ENCODE measurements at places on chromosomes 5 and 9.
A peak's percentile ranks its signal among the peaks of the same experiment; 100 is the strongest.

DNA sequence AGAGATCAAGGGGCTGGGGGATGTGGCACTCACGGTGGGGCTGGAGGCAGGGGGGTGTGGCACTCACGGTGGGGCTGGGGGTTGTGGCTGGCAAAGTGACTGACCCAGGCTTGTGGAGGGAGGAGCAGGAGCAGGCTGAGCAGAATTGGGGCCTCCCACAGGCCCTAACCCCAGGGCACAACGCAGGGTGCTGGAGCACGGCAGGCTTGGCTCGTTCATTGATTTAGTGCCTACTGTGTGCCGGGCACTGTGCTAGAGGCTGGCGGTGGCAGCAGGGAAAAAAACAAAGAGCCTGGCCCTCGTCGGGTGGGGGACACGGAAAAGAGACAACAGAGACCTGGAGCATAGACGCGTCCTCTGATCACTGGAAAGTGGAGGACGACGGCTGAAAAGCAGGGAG is 80.9 kb downstream of the HMCN2 start:
- DNase-seq, result no peak

DNA sequence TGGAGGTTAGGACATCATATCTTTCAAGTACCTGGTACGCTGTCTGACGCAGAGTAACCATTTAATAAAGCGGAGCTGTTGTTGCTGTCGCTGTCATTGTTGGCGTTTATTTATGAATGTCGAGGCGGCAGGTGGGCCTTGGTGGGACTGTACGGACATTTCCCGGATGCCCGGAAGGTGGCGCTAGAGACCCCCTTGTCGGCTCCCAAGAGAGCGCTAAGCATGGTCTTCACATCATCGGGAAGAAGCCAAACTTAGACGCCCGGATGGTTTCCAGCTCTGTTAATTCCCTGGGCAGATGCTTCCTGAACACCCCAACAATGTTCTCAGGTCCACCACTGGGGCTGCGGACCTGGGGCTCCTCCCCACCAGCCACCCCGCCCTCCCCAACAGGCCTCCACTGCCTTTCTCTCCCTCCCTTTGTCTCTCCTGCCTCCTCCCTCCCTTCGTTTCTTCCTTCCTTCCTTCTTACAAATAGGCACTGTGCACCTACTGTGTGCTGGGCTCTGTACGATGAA is 54.1 kb downstream of the DUSP1 start:
- peak; percentile 24 for DNase-seq

DNA sequence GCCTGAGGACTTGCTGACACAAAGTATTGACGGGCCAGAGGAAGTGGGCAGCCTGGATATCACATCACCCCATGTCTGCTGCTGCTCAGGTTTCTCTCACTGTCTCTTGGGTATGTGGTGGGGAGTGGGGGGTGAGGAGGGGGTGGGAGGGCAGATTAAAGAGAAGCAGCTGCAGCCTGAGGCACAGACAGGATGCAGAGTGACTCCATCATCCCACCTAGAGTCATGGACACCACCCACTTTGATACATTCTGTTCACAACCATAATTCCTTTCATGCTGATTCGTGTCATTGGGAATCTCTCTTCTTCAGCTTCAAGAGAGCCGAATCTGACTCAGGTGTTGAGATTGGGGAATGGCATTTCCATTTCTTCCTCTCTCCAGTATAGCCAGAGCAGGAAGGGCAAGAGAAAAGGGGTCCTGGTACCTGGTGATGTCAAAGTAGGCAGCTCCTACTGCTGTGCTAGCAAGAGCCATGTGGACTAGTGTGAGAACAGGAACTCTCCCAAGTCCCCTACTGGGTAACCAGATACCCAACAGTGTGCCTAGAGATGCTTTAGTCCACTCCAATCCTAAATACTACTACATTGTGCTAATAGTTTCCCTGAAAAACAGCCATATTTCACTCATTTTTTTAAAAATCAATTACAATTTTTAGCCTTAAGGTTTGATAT is 22.4 kb downstream of the GRAMD2B start:
- no peak for DNase-seq

- no peak for DNase-seq
Observed at GRCh38 chr5:10303699-10304170, 4.0 kb downstream of the CMBL start.

- no peak for DNase-seq
Observed at GRCh38 chr5:542319-543311, 18.4 kb upstream of the SLC9A3 start.

DNA sequence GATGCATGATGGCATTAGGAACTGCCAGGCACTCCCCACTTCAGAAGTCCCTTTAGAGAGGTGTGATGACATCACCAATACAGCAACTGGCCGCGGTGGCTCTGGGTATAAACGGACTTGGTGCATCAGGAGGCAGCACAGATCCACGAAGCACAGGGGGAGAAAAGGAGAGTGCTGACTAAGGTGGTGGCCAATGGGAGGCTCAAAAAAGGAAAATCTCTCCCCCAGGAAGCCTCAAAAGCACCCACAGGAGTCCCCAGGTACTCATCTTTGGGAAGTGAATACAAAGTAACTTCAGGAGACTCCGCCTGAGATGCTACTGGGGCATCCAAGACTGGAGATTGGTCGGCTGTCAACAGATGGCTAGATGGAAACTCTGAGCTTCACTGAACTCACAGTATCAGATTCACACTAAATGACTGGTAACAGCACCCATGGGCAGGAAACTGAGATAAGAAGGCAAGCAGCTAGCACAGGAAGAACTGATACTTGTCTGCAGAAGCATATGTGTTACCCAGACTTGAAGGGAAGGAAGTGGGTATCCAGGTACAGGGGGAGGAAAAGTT is 7.6 kb downstream of the TTC39B start:
- no peak for DNase-seq

DNA sequence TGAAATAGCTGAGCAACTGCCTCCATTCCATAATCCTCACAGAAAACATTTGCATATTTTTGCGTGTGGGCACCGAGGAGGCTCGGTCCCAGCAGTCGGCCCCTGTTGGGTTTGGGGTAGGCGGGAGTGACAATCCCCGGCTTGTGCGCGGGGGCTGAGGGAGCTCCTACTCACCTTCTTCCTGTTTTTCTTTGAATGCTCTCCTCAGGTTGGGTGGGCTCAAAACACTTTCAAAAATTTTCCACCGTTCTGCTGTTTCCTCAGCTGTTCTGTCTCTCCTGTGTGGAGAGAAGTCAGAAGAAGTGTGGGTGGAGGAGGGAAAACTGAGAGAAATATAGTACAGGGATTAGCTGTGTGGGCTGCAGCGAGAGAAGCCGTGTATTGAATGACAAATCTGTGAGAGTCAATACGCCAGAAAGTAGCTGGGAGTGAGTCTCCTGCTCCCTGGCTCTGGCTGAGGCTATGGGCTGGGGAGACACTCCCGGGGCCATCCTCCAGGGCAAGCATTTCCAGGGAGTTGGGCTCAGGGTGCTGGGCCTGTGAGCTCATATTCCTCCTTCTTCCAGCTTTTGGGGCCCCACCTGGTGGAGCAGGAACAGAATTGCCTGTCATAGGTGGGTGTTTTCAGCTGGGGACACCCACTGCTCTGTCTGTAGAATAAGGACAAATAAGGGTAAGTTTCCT is 84.7 kb downstream of the CMYA5 start:
- DNase-seq, result no peak

GRCh38 chr9:130982636-130983358 is 26.2 kb upstream of the LAMC3 start:
- no peak for DNase-seq

GRCh38 chr9:136944212-136944518 is 373 bp downstream of the FBXW5 start:
- no peak for DNase-seq

GRCh38 chr9:15144622-15145061 is 162.4 kb downstream of the TTC39B start:
- DNase-seq, result no peak

DNA sequence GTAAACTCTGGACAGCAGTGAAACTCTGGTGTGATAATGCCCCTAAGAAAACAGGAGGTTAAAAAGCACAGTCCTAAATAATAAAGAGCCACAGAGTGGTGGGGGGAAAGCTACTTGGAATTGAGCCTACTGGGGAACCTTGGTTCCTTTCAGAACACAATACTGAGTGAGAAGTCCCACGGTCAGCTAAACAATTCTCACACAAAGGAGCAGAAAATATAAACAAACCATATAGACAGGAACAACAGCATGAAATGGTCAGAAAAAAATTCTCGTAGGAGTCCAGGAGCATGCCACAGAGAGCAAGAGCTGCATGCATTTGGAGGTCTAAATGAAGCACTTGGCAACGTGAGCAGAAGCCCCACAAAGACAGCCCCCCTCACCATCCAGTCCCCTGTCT is 56.0 kb downstream of the TEK start:
- DNase-seq, result no peak

DNA sequence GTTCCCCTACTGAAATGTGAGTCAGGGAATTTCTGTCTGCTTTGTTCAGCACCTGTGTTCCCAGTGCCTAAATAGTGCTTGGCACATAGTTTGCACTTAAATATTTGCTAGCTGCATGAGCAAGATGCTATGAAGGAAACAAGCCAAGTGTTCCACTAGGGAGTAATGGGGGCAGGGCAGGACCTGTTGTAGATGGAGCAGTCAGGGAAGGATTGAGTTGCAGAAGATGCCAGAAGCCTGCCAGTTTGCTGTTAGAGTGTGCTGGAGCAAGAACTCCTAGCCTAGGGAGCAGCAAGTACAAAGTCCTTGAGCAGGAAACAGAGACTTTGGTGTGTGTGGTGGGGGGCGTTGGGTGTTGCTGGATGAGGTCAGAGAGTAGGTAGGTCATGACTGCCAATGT is 87.5 kb downstream of the DAB2IP start:
- no peak for DNase-seq

- DNase-seq, result no peak
Observed at GRCh38 chr5:36270876-36271575, 29.3 kb upstream of the NADK2 start.

DNA sequence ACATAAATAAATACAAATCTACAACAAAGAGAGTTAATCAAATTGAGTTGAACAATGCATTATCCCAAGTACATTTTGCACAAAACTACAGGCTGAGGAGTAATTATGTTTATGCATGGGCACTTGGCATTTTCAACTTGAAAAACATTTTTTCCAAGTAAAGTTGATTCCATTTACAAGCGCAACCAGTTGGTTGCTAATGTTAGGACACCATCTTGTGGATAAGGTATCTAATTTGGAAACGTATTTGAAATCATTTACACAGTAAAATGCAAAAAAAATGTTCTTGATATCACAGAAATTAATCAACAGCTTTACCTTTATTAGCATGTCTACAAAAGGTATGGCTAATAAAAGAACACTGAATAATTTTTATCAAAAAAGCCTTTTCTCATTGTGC is 18.8 kb downstream of the FTMT start:
- no peak for DNase-seq

GRCh38 chr9:113588936-113589335 is 125.4 kb downstream of the RGS3 start:
- no peak for DNase-seq

- no peak for DNase-seq
Observed at GRCh38 chr9:86722706-86723075, 224.6 kb downstream of the GAS1 start.

GRCh38 chr5:73263001-73263710 is 90.2 kb downstream of the TMEM174 start:
- no peak for DNase-seq

DNA sequence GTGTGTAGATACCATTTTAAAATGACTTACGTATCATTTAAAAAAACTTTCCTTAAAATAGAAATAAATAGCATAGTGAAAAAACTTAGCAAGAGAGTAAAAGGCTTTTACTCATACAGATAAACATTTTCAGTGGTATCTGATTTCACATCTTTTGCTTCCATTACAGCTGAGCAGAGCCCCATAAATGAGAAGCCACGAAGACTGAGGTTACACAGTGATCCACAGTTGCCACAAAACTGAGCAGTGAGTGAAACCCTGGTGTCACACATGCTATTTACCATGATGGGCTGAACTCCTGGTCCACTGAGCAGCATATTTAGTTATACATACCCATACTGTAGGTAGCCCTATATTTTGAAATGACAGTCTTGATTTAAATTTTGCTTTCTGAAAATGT is 401.2 kb downstream of the KIAA0825 start:
- DNase-seq, result no peak

- no peak for DNase-seq
Observed at GRCh38 chr9:98374385-98375051, 119.1 kb upstream of the TBC1D2 start.

GRCh38 chr5:96388176-96388575 is 44.9 kb downstream of the PCSK1 start:
- no peak for DNase-seq

DNA sequence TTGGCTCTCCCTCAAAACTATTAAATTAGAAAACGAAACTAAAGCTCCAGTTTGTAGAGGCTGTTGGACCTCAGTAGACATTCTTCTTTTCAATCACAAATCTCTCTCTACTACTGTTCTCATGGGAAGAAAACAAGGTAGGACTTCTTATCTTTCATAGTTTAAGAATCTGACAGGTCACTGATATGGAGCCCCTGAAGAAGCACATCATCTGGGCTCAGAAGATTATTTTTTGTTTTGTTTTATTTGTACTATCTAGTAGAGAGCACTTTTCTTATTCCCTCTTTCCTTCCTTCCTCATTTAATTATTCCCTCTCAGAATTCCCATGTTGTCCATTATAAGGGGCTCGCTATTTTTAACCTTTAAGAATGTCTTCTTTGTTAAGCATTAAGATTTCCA is 26.3 kb downstream of the STARD4 start:
- DNase-seq, result no peak

- DNase-seq, result no peak
Observed at GRCh38 chr5:137440795-137441194, 58.3 kb downstream of the SPOCK1 start.

- no peak for DNase-seq
Observed at GRCh38 chr5:152358861-152359568, 46.1 kb downstream of the NMUR2 start.

- no peak for DNase-seq
Observed at GRCh38 chr9:2987679-2988078, 143.8 kb upstream of the PUM3 start.

GRCh38 chr9:107749787-107750444 is 260.3 kb upstream of the KLF4 start:
- DNase-seq, result no peak

GRCh38 chr5:132471151-132471907 is 19.2 kb downstream of the IRF1 start:
- no peak for DNase-seq

GRCh38 chr5:110852053-110852452 is 113.2 kb downstream of the SLC25A46 start:
- DNase-seq, result no peak

DNA sequence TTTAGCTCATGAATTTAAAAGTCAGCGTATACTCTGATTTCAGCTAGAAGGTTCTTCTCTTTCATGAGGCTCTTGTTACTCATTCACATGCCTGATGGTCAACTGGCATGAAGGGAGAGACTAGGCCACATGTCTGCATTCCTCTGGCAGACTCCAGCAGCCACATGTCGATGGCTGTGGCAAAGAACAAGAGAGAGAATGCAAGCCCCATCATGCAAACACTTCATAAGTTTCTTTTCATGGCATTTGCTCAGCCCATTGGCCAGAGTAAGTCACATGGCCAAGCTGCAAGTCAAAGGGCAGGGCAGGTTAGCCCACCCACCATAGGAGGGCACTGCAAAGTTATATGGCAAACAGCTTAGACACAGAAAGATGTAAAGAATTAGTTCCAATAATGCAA is 5.4 kb downstream of the KCNV2 start:
- DNase-seq, result no peak
